ENCODE measurements at places on chromosomes 4 and X.
A peak's percentile ranks its signal among the peaks of the same experiment; 100 is the strongest.

DNA sequence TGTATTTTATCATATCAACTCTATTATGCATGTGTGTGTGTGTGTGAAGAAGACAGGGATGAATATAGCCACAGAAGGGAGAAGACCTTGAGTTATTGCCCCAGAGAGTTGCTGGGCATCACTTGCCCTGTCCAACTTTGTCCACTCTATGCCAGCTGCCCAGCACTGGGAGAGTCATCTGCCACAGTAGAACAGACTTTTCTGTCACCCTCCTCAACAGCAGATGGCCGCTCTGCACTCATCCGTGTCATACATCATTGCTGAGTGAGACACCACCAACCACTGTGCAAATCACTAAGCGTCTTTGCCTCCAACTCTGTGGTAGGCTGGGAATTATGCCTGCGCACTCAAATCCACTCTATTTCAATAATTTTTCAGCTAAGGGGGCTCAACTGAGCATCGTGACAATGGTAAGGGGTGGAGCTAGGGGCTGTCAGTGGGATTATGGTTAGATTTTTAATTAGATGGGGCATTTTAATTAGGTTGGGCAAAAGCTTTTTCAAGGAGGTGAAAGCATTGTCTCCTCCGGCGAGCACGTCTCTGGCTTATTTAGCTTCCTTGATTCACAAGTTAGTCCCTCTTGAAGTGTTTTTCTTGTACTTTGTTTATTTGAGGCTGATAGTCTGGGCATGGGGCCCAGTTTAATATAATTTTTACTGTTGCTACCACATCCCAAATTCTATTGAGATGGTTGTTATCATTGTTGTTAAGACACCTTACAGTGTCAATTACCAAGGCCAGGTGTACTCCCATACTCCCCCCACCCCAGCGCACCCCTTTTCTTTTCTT, 100.1 kb upstream of the KLF3 start:
- no peak for DNase-seq

DNA sequence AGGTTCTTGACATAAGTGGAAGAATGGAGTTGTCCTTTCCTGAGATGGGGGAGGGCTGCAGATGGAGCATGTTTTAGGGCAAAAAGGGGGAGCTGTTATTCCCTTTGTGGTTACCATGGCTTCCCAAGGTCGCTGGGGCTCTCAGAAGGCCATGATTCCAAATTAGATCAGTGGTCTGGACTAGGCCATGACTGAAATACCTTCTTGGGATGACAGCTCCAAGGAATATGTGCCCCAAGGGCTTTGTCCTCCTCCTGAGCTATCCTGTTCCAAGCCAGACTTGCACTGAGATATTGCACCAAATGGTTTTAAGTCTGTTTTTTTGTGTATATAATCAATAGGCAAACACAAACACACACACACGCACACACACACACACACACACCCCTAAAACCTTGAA, 3.0 kb upstream of the RBPJ start:
- no peak for DNase-seq

DNA sequence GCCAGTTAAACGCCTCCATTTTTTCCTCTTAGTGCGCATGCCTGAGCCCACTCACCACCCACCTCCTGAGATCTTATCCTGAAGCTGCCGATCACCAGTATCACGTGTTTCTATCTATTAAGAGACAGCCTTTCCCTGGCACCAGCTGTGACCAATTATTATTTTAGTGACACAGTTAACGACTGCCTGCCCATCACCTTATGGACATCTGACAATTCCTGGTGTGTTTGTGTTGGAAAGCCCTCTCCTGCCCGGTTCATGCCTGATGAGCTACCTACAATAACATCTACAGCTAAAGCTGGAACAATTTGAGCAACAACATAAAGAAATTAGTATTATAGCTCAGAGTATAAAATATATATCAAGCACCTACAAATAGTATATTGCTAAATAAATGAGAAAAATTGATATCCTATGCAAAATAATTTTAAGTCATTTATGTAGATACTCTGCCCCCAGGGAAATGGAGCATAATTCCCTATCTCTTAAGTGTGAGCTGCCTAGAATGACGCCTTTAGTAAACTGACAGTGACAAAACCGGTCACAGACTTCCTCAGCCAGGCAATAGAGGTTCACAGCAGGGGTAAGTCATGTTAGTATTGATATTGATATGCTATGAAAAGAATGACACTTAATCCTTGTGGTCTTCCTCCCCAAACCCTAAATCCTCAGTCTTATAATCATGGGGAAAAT, 862.2 kb downstream of the TRAM1L1 start:
- DNase-seq, result no peak

- no peak for DNase-seq
Measured at GRCh38 chr4:176321589-176321988, 1.8 kb downstream of the SPCS3 start.

DNA sequence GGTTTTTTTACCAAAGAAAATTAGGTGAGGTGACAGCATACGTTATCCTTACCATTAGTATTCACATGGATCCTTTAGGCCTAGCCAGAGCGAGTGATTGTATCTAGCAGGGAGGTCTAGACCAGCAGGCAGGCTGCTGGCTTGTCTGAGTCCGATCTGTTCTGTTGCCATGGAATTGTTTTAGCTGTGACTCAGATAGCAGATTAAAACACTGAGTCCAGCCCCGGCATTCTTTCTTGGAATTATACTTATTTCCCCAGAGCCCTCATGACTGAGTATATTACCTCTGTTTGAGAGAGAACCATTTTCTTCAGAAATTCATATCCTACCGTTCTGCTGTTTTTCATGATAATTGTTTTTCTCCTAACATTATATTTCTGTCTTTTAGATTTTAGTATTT, 37.4 kb downstream of the OCRL start:
- DNase-seq, result no peak

DNA sequence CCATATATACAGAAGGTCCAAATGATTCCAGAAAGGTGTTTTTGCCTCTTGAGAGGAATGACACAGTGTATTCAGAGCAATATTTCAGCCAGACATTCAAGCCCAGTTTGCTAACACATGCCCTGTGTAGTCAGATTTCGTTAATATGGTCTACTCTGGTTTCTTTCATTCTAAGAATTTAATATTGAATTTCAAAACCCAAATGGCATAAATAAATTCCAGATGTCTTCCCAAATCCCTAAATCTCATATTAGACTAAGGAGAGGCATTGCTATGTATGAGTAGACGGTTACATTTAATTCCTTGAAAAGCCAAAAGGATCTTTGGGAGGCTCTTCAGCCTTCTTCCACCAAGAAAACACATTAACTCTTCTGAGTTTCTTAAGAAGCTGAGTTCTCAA, 66.3 kb upstream of the C1QTNF7 start:
- no peak for DNase-seq

DNA sequence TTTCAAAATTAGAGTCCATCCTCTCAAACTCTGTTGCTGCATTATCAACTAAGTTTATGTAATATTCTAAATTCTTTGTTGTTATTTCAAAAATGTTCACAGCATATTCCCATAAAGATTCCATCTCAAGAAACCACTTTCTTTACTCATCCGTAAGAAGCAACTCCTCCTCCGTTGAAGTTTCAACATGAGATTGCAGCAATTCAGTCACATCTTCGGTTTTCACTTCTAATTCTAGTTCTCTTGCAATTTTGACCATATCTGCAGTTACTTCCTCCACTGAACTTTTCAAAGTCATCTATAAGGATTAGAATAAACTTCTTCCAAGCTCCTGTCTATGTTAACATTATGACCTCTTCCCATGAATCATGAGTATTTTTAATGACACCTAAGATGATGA, 216.6 kb upstream of the SLC7A11 start:
- no peak for DNase-seq

DNA sequence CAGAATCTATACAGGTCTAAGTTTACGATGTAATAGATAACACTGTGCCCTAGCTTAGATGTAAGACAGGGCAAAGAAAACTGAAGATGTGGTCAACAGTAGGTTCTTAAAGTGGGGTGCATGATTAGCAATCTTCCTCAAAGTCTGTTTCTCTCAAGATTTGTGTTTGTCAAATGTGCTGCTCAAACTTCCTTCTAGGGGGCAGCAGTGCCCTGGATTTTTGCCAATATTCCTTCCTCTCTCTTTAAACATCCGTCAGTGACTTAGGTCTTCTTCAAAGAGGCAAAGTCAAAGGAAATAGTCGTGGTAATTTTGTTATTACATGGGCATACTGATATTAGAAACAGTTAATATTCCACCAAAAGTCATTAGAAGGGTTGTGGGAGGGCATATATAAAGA, 4.2 kb upstream of the PDHA2 start:
- DNase-seq, result peak; percentile 15

GRCh38 chrX:50996930-50997329, 86.4 kb downstream of the BMP15 start:
- no peak for DNase-seq

DNA sequence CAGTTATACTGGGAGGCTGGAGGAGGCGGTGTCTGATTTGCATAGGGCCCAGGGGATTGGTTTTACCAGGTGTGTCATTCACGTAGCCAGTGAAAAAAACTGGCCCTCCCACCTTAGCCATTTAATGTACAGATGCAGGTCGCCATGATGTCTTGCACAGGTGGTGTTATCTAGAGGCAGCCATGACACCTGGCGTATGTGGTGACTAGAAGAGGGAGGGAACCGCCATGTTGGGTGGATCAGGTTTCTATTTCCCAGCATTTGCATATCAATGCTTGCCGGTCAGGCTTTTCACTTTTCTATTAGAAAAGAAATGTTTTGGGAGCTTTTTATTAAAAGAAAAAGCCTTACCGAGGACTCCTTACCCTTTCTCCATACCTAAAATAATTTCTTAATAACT, 523.4 kb downstream of the ADGRL3 start:
- no peak for DNase-seq

- DNase-seq, result no peak
Measured at GRCh38 chrX:8748855-8749254, 16.9 kb upstream of the ANOS1 start.

GRCh38 chrX:4627414-4627813, 914.0 kb upstream of the PRKX start:
- no peak for DNase-seq

DNA sequence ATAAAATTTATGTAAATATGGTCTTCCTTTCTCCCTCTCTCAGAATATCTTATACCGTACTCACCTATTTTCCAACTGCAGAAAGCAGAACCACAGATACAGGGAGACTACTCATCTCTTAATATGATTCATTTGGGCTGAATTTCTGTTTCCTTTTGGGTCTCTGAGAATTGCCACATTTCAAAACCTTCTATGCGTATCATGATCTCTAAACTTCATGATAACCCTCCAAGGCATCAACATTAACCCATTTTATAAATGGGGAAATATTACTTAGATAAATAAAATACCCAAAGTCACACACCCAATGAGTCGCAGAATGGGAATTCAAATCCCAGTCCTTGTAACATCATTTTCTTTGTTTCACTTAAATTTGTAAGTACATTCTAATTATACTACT, 16.6 kb upstream of the PRDM8 start:
- no peak for DNase-seq

DNA sequence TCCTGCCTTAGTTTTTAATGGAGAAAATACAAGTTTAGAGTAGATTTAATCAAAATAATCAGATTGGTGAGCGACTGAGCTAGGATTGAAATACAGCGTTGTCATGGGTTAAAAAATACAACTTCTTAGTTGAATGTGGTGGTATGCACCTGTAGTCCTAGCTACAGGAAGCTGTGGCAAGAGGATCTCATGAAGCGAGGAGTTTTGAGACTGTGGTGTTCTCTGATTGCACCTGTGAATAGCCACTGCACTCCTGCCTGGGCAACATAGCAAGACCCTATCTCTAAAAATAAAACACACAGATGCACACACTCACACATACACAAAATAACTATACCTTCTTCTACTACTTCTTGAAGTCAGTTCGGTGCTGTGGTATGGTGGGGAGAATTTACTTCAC, 19.8 kb upstream of the GBA3 start:
- no peak for DNase-seq

DNA sequence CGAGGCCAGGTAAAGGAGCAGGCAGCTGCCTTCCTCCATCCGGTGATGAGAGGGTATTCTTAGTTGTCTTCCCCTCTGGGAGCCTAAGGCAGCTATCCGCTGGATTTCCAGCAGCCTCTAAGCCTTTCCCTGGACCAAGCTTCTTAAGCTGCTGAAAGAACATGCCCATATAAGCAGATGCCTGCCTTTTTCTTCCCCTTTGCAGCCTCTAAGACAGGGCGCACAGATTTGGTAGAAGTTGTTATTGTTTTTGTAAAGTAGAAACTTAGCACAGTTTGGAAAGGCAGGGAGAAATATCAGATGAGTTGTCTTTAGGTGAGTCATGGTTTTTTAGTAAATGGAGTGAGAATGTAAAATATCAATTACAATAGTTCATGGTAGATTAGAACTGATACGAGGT, 210.8 kb downstream of the ARHGAP10 start:
- DNase-seq, result no peak

DNA sequence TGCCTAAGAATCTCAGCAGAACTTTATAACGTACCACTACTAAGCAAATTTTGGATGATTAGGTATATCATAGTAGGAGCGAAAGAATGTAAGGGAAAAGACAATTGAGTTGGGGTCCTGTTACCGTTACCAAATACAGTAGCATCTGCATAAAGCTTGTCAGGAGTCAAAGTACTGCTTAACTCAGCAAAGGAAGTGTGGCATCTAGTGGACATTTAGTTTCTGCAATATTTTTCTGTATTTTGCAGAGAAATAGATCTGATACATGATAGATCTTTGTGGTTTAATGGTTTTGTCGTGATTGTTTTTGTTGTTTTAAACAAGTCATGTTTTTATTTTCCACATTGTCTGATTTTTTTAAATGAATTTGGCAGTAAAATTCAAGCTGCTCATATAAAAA, 81.0 kb upstream of the SMARCAD1 start:
- DNase-seq, result no peak

DNA sequence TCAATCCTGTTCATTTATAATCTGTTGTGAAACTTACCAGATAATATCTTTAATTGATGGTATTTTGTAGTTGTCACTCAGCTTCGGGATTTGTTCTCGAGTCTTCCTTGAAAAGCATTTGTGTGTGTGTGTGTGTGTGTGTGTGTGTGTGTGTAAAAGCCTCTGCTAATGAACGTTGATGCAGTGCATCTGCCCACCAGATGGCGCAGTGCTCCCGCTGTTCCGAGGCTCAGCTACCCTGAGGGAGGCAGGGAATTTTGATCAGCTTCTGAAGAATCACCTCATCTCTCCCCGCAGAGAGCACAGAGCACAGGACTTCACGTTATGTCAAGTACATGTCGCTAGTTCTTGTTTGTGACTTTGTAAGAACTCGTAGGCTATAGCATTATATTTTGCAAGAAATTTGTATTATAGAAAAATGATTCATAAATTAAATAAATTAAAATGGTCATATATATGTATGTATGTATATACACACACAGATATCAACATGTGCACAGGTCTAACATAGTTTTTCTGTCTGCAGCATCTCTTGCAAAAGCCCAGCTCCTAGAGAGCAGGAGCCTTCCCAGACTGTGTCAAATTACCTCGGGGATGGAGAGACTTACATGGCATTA, 316.7 kb upstream of the IGFBP7 start:
- peak; percentile 67 for DNase-seq

DNA sequence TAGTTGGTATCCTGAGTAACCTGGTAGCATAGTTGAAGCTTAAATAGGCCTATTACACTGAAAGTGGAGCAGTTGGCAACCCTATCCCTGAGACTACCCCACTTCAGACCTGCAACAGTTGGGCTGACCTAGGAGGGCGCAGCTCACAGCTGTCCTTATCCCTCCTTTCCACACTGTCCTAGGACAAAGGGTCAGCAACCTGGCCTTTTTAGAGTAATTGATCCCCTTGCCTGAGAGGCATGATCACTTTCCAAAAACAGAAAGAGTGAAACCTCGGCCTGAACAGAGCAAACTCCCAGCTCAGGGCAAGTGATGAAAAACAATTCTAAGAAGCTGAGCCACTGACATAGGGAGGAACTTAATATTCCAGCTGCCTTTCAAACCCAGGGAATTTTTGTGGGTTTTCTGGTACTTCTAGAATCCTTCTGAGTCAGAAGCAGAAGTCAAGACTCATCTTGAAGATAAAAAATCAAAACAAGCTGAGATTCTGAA, 94.9 kb upstream of the MYOZ2 start:
- DNase-seq, result no peak
